Esophagus squamous epithelium (tissue), 5 donors: ENCODE measurements at places on chromosomes 6 and 20.

DNA sequence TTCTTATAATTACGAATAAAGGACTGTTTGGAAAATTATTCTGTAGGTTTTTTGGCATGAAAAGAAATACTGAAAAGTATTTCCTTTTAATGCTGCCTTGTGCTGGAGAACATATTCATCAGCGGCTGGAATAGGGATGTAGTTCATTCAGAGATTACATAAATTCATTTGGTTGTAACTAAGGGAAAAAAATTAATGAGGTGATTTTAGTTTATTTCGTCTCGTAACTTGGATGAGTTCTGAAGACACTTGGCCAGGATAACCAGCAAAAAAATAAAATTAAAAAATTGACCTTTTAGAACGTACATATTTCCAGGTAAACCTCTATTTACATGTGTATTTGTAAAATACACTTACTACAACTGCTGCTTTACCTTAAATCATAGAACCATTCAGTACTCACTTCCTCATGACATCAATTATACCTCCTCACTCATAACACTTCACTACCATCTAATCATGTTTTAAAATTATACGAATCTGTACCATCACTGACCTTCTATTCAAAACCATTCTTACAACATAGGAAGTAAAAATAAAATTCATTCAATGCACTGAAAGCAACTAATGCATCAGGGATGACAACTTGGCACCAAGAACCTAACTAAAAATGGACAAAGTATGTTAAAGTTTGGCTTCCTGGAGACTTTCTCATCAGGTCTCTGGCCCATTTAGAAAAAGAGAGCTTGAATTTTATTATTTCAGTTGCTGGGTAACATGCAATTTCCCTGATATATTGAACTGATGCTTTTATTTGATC is 17.2 kb downstream of the KLHL31 start:
- no peak overlapping the region for H3K4me3 ChIP-seq
- no peak overlapping the region for H3K27ac ChIP-seq
- DNase-seq = no peak
- H3K36me3 ChIP-seq = no peaks in the 10 kb centered on the region
- H3K4me1 ChIP-seq = peaks cover 53% of the 10 kb centered on the region
- H3K27me3 ChIP-seq = no peaks in the 10 kb centered on the region

- H3K4me1 ChIP-seq = no peaks in the 10 kb centered on the region
- no peaks in the 10 kb centered on the region for H3K27me3 ChIP-seq
- H3K4me3 ChIP-seq = no peak overlapping the region
- no peak for DNase-seq
- no peaks in the 10 kb centered on the region for H3K36me3 ChIP-seq
Measured at GRCh38 chr20:17799575-17800227, 99.9 kb downstream of the BANF2 start.

DNA sequence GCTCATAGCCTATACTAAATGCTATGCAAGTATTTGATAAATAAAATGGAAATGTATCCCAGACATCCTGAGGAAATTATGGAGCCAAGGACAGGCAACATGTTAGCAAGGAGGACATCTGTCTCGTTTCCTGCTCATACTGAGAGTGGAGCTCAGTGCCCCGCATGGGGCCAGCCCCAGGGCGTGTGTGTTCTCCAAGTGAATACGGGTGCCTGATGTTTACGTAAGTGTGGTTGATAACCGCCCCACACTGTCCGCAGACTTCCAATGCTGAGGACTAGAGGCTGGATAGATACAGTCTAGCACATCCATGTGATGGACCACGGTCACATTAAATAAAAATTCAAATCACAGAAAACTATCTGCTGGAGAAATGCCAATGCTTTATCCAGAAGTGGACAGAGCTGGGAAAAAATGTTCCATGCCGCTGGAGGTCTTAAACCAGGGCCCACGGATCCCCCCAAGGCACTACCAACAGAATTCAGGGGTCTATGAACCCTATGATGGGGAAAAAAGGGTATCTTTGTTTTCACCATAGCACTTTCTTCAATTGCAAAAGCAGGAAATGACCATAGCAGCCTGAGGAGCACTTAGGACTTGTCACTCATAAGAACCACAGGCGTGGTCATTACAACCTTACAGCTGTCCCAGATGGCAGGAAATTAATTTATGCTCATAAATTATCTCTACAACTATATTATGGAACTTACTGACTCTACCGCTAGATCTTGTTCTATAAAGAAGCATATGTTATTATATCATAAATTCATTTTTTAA is 24.9 kb downstream of the TGM2 start:
- H3K27ac ChIP-seq = peak overlapping the region; percentile 6
- peaks cover 21% of the 10 kb centered on the region for H3K4me1 ChIP-seq
- no peaks in the 10 kb centered on the region for H3K27me3 ChIP-seq
- H3K4me3 ChIP-seq = no peak overlapping the region

DNA sequence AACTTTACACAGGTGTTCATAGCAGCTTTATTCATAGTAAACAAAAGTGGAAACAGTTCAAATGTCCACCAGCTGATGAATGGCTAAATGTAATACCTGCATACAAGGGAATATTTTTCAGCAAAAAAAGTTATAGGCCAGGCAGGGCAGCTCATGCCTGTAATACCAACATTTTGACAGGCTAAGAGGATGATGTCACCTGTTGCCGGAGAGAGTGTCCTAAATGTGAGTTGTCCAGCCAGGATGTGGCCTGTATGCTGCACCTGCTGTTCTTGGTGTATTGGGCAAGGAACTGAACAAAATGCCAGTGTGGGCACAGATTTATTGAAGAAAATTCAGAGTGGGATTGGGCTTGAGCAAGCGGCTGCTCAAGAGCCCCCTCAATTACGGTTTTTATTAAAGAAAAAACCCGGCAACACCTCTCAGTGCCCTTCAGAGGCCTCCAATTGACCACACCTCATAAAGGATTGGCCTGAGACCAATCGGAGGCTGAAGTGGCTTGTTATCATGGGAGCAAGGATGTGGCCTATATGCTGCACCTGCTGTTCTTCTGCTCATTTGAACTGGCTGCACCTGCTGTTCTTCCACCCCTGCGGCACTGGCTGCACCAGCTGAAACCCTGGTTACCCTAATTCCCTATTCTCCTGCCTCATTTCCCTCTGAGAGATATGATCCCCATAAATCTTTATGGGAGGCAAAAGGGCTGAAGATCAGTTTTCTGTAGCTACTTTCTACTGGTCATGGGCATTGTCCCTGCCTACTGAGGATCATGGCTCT is 164.3 kb upstream of the PROKR2 start:
- DNase-seq = no peak
- no peaks in the 10 kb centered on the region for H3K27me3 ChIP-seq
- H3K4me3 ChIP-seq = no peak overlapping the region
- no peaks in the 10 kb centered on the region for H3K4me1 ChIP-seq
- no peaks in the 10 kb centered on the region for H3K36me3 ChIP-seq

DNA sequence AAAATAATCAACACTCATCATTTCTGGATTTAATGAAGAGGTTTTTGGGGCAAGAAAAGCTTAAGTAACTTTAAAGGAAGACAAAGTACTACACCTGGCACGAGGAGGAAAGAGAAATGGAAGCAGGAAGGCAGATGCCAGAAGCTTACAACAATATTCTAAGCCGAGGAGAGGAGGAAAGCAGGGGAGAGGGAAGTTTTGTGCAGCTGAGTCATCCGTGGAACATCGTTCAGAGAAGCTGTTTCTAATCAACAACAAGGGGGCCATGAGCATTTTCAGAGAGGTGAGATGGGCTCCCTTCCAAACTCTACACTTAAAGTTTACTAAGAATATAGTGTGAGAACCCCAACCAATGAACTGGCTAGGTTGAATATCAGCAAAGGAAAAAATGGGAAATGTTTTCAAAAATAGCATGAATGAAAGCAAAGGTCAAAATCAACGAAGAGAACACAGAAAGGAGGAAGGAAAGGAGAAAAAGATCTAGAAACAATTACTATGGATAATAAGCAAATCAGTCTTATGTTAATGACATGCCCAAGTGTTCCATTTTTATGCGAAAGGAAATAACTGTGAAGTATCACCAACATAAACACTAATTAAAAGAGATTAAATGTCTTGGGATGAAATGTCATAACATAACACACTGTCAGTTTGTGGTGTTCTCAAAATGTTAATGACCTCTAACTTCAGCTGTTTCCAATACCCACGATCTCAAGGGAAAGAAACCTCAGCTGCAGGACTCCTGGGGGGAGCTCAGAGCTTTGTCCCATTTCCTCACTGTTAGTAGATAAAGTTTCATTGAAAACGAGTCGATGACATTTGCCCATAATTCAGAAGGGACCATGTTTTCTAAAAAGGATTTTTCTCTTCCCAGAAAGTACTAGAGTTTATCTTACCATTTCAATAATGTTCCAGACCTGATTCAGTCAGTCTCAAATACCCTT is 203.4 kb upstream of the STXBP5 start:
- H3K4me1 ChIP-seq = no peaks in the 10 kb centered on the region
- H3K4me3 ChIP-seq = no peak overlapping the region
- H3K36me3 ChIP-seq = no peaks in the 10 kb centered on the region
- no peak overlapping the region for H3K27ac ChIP-seq
- no peak for DNase-seq

DNA sequence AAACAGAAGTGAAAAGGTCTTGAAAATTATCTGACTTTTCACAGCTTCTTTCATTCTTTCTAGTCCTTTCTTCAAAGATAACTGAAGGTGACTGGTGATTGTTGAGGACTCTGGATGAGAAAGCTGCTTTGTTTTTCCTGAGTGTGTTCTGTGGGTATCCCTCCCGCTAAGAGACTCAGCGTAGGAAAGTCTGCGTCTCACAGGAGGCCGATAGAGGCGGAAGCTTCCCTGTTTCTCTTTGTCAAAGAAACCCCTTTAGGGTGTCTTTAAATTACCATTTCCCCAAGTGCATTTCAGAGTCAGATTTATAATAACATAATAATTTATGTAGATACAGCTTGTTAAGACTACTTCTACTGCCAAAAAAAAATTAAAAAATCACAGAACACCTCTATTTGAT is 31.2 kb upstream of the IRF4 start:
- DNase-seq = no peak
- no peaks in the 10 kb centered on the region for H3K4me1 ChIP-seq
- H3K27ac ChIP-seq = no peak overlapping the region
- H3K4me3 ChIP-seq = no peak overlapping the region
- H3K36me3 ChIP-seq = no peaks in the 10 kb centered on the region

- H3K27ac ChIP-seq = no peak overlapping the region
- H3K36me3 ChIP-seq = no peaks in the 10 kb centered on the region
- no peaks in the 10 kb centered on the region for H3K27me3 ChIP-seq
- DNase-seq = no peak
- H3K4me1 ChIP-seq = no peaks in the 10 kb centered on the region
Measured at GRCh38 chr6:162533009-162533400, 194.6 kb downstream of the PRKN start.

- H3K4me3 ChIP-seq = no peak overlapping the region
- H3K27ac ChIP-seq = no peak overlapping the region
Measured at GRCh38 chr6:117549611-117550010, 52.7 kb downstream of the GOPC start.

GRCh38 chr6:74137911-74138310 is 441.9 kb downstream of the CD109 start:
- no peak overlapping the region for H3K27ac ChIP-seq
- H3K27me3 ChIP-seq = no peaks in the 10 kb centered on the region
- no peak for DNase-seq
- no peaks in the 10 kb centered on the region for H3K4me1 ChIP-seq
- H3K36me3 ChIP-seq = no peaks in the 10 kb centered on the region
- no peak overlapping the region for H3K4me3 ChIP-seq

- no peak overlapping the region for H3K27ac ChIP-seq
- no peak overlapping the region for H3K4me3 ChIP-seq
- H3K27me3 ChIP-seq = no peaks in the 10 kb centered on the region
- no peaks in the 10 kb centered on the region for H3K36me3 ChIP-seq
- H3K4me1 ChIP-seq = no peaks in the 10 kb centered on the region
Measured at GRCh38 chr6:116564311-116564710, 7.0 kb upstream of the RWDD1 start.
